ENCODE measurements at places on chromosomes 16 and 17. TPM values are rescaled to one million over a fixed set of nuclear protein-coding genes. Genes with fewer than 3 reads are reported as not detected.
A peak's percentile ranks its signal among the peaks of the same experiment; 100 is the strongest.

TOX3 gene
- polyA plus RNA-seq: 32.5 TPM

KRTAP4-4 gene
- not detected for polyA plus RNA-seq

WBP2 gene
- 75.9 TPM for polyA plus RNA-seq

GAA gene
- polyA plus RNA-seq: 33.3 TPM

SOX8 gene
- 2.9 TPM for polyA plus RNA-seq

FOXN1 gene
- 0.55 TPM for polyA plus RNA-seq

ERN2 gene
- polyA plus RNA-seq: 0.47 TPM

MPP2 gene
- polyA plus RNA-seq: 6.4 TPM

CA7 gene
- polyA plus RNA-seq: 0.65 TPM

DNA sequence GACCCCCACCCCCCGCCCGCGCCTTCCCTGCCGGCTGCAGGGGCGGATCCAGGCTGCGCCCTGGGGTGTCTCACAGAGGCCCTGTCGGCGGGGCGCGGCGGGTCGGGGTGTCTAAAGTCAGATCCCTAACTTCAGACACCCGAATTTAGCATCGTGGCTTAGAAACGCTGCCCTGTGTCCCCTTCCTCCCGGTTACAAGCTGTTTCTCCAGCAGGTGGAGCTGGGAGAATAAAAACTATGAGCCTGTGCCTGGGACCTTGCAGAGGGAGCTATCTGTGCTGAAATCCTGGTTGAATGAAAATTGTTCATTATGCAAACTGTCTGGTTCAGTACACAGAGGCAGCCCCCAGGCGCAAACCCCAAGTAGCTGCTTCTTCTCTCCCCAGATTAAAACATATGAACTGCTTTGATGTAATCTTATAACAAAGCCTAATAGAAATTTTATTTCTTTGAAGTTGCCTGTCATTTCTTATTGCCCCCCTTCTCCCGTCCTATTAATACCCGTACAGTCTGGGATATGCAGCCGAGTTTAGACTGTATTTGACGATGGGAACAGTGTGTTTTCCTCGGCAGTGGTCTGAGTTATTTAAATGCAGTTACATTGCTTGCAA lies 79.0 kb downstream of the RPA1 start:
- peak; percentile 84 for DNase-seq

DNA sequence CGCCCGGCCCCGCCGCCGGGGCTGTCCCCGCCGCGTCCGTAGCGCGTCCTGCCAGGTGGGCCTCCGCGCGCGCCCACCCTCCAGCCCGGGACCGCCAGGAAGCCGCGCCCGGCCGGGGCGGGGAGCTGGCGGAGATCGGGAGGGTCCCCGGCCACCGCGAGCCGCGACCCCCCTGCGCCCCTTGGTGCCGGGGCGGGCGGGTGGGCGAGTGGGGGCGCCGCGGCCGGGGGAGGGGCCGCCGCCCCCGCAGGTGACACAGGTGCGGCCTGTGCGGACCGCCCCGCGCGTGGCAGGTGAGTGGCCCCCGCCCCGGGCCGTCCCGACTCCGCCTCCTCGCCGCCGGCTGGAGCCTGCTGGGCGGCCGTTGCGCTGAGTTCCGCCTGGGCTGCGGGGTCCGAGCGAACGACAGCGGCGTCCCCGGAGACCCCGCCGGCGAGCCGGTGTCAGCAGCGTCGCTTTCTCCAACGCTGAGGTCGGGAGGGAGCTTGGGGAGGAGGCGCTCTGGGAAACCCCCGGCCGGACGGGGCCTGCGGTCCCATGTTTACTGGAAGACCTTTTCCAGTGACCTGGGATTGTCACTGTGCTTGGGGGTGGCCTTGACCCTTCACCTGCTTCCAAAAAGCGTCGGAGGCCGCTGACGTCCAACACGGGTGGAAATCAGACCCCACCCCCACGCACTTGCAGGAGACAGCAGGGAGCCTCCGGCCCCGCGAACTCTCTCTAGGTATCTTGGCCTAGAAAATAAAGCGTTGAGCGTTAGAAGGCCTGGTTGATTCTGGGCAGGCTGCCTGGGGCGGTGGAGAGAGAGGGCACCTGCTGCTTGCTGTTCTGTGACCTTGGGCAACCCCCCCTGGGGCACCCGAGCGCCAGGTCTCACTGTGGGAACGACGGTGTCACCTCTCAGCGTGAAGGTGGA lies 542 bp downstream of the KLHL36 start:
- DNase-seq: no peak

GRCh38 chr17:31318298-31318801 lies 3.1 kb downstream of the EVI2A start:
- no peak for DNase-seq

DNA sequence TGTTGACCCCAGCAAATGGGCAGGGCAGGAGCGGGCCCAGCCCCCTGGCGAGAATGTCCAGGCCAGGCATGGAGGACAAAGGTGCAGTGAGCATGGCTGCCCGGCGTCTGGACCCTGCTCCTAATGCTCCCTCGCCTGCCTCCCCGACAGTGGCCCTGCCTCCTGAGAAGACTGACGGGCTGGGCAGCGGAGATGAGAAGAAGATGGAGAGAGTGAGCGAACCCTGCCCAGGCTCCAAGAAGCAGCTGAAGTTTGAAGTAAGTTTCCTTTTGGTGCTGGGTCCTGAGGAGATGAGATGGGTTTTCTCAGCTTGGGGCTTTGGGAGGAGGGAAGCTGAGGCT lies 59.7 kb downstream of the SNX20 start:
- DNase-seq: no peak

GRCh38 chr16:29760567-29761279 lies 14.9 kb upstream of the C16orf54 start:
- no peak for DNase-seq

- DNase-seq: no peak
Measured at GRCh38 chr16:57238682-57239081, 6.4 kb upstream of the ARL2BP start.

DNA sequence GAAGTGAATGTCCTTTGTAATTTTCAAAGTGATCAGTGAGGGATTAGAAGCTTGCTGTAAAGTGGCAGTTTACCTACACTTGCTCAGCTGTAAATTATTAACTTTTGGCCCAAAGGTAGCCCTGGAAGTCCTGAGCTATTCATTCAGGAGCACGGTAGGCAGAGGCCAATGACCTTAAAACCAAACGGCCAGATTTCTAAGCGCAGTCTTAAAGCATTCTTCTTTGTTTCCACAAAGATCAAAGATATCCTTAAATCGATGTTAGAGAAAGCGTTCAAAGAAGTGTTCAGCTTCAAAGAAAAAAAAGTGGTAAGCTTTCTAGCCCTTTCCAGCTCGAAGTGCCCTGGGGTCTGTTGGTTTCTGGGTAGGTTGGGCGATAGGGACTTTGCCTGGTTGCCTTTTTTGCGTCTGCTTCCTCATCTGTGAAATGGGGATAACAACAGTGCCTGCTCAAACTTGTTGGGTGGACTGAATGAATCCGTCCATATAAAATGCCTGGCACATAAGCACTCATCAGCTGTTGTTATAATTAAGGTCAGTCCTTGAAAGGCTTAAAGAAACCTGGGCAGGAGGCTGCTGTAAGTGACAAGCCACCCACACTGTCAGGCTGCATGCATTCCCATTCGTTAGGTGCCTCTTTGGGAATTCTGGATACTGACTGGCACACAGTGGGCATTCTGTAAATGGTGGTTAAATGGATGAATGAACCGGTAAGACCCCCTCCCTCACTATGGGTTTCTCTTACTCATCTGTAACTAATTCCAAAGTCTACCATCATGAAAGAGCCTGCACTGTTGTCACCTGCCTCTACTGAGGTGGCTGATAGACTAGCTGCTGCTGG lies 113.2 kb downstream of the PRKCA start:
- DNase-seq: no peak

GRCh38 chr17:35683591-35683990 lies 47.8 kb upstream of the RASL10B start:
- no peak for DNase-seq

- no peak for DNase-seq
Measured at GRCh38 chr17:42163113-42163512, 8.3 kb upstream of the RAB5C start.

GRCh38 chr17:19645734-19646201 lies 2.8 kb upstream of the ALDH3A2 start:
- DNase-seq: no peak

- no peak for DNase-seq
Measured at GRCh38 chr17:55731586-55732250, 9.1 kb upstream of the TMEM100 start.

GRCh38 chr16:77599793-77600415 lies 122.4 kb upstream of the NUDT7 start:
- DNase-seq: no peak

- DNase-seq: peak; percentile 77
Measured at GRCh38 chr17:80035937-80036714, at the start of gene CCDC40. CCDC40 (plus strand) TSS chr17:80036642; CDS start chr17:80036663, 21 bp downstream.

DNA sequence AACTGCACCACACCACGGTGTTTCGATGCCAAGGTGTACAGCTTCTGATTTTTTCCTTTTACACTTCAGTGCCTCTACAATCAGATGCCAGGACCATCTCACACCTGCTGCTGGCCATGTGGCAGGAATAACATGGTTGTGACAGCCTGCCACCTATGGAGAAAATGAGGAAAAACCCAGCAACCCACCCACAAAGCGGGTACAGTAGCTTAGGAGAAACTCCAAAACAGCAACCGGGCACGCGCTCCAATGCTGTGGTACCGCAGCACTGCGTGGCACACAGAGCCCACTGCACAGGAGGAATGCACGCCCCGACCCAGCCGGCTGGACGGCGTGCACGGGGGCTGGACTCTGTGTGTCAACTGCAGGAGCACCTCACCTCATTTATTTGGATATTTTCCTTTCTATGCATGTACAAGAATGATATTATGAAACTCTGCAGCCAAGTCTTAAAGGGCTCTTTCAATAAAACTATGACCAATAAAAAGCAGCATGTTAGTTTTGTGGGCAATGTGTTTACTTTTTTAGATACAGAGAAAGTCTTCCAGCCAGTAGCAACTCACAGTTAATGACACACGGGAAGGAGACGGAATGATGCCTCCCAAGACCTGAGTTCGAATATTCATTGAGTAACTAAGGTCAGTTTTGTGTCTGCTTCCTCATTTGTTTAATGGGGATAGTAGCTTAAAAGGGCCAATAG lies 45.9 kb downstream of the MAP1LC3B start:
- no peak for DNase-seq

GRCh38 chr17:83098241-83099085 lies 19.1 kb downstream of the METRNL start:
- no peak for DNase-seq

DNA sequence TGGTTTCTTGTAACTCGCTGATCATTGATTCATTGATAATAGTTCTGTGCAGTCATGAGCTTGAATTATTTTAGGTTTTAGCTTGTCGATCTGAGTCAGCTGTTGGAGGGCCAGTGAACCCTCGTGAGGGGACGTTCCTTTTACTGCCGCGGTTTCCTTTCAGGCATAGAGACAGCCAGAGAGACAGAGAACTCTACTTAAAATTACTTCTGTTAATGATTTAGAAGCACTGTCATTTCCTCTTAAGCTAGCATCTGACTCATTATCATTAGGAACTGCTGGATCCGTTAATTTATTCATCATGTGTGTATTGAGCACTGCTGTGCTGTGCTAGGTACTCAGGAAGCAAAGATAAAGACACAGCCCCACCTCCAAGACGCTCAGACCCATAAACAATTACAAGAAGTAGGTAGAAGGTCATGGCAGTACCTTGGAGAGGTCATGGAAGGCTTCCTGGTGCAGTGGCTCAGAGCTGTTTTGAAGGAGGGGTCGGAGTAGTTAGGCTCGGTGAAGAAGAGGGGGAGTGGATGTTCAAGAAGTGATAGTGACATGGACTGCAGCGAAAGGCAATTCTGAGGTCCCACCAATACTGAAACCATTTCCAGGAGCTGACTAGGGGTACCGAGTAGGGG lies 3.3 kb downstream of the PGS1 start:
- DNase-seq: no peak

GRCh38 chr16:2768403-2769089 lies 8.5 kb downstream of the ELOB start:
- DNase-seq: no peak

- no peak for DNase-seq
Measured at GRCh38 chr17:51427856-51428255, 167.5 kb downstream of the UTP18 start.

- no peak for DNase-seq
Measured at GRCh38 chr16:85916141-85916890, 17.4 kb downstream of the IRF8 start.

DNA sequence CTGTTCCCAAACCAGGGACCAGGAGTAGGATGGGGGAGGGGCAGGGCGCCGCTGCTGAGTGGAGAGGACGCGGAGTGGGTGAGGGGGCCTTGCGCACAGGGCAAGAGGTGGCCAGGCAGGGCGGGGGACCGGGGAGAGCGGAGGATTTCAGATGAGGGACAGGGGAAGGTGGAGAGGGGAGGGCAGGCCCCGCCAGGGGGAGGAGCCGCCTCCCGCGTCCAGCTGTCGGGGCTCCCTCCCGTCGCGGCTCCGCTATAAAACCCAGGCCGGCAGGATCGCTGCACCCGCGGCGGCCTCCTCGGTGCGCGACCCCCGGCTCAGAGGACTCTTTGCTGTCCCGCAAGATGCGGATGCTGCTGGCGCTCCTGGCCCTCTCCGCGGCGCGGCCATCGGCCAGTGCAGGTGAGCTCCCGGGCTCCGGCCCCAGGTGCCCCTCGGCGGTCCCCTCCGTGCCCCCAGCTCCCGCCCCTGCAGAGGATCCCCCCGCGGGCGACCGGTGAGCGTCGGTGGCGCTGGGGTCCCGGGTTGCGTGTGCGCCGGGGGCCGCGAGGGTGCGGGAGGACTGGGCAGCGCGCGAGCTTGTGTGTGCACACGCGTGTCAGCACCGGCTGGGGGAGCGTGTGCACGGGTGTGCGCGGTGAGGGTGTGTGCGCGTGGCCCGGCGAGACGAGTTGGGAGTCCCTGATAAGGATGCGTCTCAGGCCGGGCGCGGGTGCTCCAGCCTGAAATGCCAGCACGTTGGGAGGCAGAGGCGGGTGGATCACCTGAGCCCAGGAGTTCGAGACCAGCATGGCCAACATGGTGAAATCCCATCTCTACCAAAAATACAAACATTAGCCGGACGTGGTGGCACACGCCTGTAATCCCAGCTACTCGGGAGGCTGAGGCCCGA lies at the start of gene CA4:
Gene CA4 (plus strand): TSS at position 283 of the 892 bp plus-strand sequence. CDS start 62 bp downstream, at position 345.
- DNase-seq: no peak

DNA sequence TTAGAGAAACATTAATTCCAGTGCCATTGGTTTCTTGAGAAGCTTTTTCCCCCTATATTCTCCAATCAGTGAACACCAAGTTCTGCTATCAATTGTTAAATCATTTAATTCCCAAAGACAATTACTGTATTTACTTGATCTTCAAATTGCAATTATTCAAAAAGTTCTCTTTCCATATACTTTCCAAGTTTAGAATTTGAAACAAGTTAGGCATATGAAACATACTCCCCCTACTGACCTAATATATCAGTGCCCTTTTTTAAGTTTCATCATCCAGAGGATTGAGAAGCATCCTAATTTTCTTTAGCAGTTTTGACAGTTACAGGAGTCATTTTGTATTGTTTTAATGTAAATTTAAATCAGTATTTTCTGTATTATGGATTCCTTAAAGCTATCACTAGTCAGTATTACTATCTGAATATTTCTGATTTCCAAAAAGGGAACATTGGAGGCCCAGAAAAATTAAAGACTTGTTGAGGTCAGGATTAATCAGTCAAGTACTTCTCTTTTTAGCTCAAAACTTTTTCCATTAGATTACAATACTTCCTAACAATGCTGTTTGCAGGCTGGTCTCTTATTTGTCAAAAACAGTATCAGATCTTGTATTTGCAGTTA lies 16.3 kb downstream of the MEIOC start:
- no peak for DNase-seq
